Anterior cingulate cortex (tissue), 58 donors: ENCODE measurements at places on chromosomes 1 and 21.

GRCh38 chr1:40411294-40411693 lies 37.8 kb downstream of the SMAP2 start:
- DNase-seq: no peak

DNA sequence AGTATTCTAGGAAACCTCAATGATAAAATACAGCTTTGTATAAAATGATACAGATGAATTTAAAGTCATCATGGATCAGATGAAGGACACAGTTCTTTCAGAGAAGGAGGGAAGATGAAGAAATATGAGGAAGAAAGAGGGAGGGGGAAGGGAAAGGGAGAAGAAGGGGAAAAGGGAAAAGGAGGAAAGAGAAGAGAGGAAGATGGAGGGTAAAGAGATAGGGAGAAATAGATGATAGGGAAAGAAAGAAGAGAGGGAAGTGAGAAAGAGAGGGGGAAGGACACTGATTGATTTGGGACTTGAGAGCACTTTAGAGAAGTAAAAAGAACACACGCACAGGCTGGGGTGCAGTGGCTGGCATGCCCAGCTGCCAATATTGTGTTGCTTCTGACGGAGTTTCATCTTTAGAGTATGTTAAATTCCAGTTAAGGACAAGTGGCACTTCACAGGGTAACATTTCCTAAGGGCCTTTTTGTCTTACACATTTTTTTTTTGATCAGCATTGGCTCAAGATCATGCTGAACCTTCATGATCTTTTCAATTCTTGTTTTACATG lies 235.9 kb upstream of the DMRTA2 start:
- DNase-seq: no peak

- no peak for DNase-seq
Measured at GRCh38 chr1:51627672-51628071, 10.8 kb downstream of the OSBPL9 start.

DNA sequence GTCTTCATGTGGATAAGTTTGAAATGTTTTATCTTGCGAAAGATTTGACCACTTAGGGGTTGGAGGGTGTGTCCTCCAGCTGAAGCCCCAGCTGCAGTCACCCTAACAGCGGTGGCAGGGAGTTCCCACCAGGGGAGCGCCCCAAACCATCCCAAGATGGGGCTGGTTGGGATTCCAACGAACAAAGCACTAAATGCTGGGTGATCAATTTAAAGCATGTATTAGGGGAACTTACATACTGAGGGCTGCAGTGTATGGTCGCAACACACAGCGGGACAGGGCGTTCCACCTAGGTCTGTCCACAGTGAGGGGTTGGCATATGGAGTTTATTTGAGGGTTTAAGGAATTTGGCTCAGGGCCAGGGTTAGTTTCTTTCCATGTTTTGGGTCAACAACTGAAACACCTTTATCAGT lies 26.3 kb downstream of the SLC37A1 start:
- no peak for DNase-seq

GRCh38 chr1:217311269-217311668 lies 319.6 kb downstream of the GPATCH2 start:
- DNase-seq: no peak

- no peak for DNase-seq
Measured at GRCh38 chr1:169003864-169004516, 102.5 kb upstream of the ATP1B1 start.

GRCh38 chr1:41728403-41729202 lies 190.1 kb downstream of the HIVEP3 start:
- no peak for DNase-seq

DNA sequence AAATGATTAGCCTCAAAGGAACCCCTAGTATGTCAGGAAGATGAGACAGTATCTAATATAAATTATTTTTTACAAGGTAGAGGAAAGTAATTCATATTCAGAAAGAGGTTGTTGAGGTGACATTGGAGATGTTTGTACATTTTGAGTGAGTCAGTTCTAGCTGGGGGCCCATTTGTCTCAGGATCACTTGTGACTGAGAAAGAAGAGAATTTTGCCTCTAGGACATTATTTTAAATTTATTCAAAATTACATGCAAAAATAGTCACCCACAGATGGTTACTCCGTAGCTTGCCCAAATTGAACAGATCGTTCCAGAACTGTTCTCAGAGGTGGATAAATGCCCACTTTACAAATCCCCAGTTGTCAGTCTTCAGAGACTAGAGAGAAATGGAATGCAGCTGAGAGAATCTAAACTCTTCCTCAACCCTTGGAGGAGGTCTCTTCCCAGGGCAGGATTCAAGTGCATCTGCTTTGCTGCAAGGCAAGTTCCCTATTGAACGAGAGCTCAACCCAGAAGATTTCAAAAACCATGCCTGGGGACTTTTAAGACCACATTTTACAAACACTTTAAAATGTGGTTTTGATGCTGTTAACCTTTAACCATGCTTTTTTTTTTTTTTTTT lies 987.8 kb upstream of the ADAMTS5 start:
- DNase-seq: no peak

DNA sequence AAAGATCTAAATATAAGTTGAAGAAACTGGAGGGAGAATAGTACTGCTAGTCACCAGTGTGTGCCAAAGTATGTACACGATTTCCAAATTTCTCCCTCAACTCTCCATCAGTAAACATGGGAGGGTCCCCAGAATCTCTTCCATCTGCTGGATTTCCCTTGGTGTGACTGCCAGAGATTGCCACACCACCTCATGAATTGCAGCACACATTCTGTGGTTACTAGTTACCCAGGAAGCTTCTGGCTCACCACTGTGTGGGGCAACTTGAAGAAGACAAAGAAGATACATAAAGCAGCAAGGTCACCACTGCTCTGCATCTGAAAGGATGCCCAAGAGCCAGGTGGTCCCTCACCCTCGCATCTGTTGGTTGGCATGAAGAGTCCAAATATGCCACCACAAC lies 191.7 kb upstream of the ESRRG start:
- DNase-seq: no peak

GRCh38 chr21:38470755-38471154 lies 27.5 kb downstream of the ERG start:
- DNase-seq: no peak

- DNase-seq: no peak
Measured at GRCh38 chr1:203799971-203800370, 4.5 kb downstream of the ZBED6 start.

DNA sequence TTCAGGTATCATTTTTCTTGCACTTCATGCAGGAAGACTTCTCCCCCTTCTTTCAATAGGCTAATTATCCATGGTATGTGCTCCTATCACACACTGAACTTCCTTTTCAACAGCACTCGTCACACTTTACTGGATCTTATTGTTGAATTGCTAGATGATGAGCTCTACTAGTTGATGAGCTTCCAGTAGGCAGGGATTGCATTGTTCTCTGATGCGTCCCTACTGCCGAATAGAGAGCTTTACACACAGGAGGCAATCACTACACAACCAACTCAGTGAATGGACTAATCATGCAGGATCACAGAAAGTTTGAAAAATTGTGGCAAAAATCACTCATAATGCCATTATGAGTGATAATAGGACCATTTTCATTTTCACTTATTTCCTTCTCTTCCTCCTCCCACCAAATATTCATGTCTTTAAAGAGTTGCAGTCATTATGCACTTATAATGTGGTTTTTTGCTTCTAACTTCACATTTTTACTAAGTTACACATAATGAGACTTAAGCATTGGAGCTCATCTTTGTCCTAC lies 128.1 kb upstream of the ZNF648 start:
- DNase-seq: no peak

DNA sequence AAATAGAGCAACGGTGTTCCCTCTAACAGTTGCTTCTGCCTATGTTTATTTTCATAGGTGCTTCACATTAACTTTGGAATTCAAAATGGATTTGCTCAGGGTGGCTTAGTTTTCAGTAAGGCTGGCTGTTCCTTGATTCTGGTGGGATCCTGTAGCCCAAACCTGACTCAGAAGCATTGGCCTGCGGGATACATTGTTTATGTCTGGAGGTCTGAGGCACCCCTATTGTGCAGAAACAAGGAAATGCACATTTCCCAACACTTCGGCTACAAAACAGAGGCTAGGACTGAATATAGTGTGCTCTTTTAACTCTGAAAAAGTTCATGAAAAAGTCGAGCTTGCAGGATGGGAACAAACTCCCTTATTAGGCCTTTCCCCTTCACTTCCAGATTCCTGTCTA lies 133.8 kb upstream of the F3 start:
- no peak for DNase-seq

GRCh38 chr21:34011660-34012059 lies 61.7 kb upstream of the MRPS6 start:
- DNase-seq: no peak

DNA sequence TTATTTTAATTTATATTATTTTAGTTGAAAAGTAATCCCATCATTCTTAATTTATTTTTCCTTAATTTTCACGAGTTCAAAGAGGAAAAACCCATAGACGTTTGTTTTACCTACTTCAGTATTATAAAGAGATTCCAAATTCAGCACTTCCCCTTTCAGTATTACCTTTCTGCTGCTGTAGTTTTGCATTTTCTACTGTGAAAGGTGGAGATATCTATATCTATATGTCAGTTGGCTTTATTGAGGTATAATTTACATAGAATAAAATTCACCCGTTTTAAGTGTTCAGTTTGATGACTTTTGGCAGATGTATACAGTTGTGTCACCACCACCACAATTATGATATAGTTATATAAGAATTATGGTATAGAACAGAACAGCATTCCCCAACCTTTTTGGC lies 33.0 kb downstream of the MAST2 start:
- no peak for DNase-seq

DNA sequence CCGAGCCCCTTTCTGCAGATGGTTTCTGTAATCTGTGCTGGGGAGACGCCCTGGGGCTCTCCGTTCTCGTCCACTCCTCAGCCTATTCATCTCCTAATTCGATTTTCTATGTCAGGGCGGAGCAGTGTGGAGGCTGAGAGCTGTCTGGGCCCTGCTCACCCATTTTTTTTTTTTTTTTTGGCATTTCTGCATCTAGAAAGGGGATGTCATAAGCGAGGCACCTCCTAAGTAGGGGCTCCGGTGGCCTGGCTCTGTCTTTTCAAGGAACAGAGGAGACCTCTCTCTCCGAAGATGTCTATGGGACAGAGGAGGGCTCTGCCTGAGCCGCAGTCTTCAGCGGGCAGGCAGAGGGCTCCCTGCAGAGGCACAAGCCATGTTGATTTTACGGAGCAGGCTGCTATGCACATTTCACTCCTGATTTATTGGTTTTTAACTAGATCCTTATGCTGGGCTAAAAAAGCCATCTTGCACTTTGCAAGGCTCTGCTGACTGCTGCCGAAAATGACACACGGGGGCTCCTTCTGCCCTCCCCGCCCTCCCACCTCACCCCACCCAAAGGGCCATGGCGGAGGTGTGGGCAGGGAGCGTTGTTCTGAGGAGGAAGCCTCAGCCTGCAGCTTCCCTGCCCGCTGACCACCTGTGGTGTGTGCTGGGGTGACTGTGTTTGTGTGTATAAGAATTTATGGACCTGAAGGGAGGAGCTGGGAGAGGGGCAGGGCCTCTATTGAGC lies 71.0 kb downstream of the FOXD2 start:
- no peak for DNase-seq

DNA sequence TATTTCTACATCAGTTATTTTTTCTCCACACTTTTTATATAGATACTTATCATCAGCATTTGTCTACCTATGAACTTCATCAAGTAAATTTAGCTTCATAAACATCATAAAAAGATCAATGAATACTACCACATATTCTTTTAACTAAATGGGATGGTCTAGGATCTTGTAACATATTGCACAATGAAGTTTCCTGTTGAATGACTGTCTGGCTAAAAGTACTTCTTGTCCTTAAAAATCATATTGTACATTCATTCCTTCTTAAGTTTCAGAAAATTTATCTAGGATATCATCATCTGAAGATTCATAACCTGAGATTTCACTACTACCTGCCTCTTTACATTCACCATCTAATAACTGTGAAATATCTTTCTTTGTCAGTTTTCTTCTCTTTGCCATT lies 69.0 kb downstream of the MAGI3 start:
- DNase-seq: no peak

DNA sequence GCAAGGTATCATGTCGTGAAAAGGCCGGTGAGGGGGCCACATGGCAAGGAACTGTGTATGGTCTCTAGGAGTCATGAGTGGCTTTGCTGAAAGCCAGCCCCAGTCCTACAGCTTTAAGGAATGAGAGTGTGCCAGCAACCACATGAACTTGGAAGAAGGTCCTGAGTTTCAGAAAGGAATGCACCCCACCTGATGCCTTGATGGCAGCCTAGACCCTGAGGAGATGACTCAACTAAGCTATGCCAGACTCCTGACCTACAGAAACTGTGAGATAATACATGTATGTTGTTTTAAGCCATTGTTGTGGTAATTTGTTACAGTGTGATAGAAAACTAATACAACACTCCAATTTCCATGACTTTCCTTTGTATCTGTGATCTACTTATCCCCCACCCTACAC lies 33.5 kb upstream of the AKT3 start:
- DNase-seq: no peak

- no peak for DNase-seq
Measured at GRCh38 chr1:43329995-43330751, 7.4 kb upstream of the MPL start.

GRCh38 chr1:112957133-112957812 lies 1.3 kb upstream of the SLC16A1 start:
- DNase-seq: no peak

DNA sequence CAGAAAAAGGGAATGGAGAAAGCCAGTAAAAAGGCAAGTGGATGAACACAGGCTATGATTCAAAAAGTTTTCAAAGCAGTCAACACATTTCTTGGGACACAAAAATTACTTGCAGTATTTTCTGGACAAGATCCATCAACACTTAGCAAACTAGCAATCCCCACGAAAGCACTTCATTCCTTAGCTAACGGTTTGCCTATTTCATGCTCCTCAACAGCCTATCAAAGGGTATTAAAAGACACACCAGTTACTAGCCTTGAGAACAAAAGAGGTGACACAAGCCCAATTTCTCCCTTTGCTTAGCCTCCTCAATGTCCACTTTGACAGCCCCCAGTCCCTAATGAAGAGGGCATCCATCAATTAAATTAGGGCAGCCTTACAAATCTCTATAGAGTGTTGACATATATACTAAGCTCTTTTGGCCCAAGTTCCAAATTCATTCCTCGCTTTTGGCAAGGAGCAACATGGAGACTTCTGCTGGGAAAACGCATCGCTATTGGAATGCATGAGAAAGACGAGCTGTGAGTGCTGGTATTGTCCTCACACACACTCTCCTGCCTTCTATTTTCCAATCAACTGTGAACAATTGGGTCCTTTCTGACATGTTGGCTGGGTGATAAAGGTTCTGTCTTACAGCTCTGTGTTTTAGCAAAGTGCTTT lies 180.0 kb downstream of the TNR start:
- DNase-seq: no peak

- no peak for DNase-seq
Measured at GRCh38 chr21:38249256-38249655, 7.5 kb upstream of the KCNJ15 start.

GRCh38 chr1:242876030-242876429 lies 351.5 kb upstream of the PLD5 start:
- no peak for DNase-seq

DNA sequence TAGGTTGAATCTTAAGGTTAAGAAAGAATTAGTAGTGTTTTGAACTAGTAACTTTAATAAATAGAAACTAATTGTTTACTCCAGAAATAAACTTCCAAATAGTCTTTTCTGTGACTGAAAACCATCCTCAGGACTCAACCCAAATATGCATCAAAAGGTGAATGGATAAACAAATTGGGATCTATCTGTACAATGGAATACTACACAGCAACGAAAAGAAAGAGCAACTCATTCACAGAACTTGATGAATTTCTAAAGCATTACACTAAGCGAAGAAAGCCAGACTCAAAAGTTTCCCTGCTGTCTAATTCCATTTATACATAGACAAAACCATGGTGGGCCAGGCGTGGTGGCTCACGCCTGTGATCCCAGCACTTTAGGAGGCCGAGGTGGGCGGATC lies 25.0 kb downstream of the HEYL start:
- DNase-seq: no peak
